Activated CD4-positive, alpha-beta T cell treated with anti-CD3 and anti-CD28 coated beads for 48 hours (primary cell): ENCODE measurements at places on chromosomes 16 and 17.

DNA sequence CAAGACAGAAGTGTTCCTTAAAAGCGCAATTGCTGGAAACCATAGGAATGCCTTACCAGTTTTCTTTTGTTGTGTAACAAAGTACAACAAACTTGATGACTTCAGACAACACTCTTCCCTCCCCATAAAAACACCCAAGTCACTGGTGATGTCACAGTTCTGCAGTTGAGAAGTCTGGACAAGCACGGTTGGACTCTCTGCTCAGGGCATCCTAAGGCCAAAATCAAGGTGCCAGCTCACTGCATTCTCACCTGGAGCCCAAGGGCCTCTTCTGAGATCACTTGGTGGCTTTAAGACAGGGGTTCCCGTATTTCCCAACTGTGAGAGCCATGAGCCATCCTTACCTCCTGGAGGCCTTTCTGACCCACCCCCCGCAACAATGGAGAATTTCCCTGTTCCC lies 45.6 kb upstream of the MEAK7 start:
- DNase-seq, result no peak

GRCh38 chr16:67389911-67390815 lies 3.1 kb downstream of the TPPP3 start:
- no peak for DNase-seq

GRCh38 chr17:82332669-82333278 lies 792 bp downstream of the SECTM1 start:
- peak; percentile 47 for DNase-seq

GRCh38 chr16:88356727-88357199 lies 26.0 kb upstream of the ZNF469 start:
- DNase-seq, result no peak

DNA sequence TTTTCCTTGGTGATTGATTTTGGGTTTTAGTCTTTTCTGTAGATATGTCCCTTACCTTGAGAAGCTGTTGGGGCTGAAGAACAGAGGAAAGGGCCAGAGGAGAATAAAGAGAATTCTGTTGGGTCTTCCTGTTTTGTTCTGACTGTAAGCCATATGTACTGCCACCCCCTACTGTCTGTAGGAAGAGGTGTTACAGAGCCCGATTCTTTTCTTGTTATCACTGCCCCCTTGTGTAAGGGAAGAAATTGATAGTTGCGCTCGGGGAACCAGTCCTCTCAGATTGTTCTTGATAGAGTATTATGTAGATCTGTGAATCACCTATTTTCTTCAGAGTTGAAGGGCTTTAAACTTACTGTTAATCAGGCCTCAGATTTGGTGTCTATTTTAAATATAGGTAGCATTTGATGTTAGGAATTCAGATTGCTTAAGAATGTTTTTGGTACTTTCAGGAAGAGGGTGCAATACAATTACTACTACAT lies 2.4 kb downstream of the TANC2 start:
- DNase-seq, result peak; percentile 55

GRCh38 chr16:48157794-48158193 lies 2.0 kb upstream of the ABCC12 start:
- DNase-seq, result peak; percentile 24

GRCh38 chr17:16428098-16428882 lies 12.9 kb downstream of the TRPV2 start:
- peak; percentile 78 for DNase-seq

- DNase-seq, result no peak
These were observed 200.6 kb upstream of the CDH5 start for GRCh38 chr16:66165879-66166278.

DNA sequence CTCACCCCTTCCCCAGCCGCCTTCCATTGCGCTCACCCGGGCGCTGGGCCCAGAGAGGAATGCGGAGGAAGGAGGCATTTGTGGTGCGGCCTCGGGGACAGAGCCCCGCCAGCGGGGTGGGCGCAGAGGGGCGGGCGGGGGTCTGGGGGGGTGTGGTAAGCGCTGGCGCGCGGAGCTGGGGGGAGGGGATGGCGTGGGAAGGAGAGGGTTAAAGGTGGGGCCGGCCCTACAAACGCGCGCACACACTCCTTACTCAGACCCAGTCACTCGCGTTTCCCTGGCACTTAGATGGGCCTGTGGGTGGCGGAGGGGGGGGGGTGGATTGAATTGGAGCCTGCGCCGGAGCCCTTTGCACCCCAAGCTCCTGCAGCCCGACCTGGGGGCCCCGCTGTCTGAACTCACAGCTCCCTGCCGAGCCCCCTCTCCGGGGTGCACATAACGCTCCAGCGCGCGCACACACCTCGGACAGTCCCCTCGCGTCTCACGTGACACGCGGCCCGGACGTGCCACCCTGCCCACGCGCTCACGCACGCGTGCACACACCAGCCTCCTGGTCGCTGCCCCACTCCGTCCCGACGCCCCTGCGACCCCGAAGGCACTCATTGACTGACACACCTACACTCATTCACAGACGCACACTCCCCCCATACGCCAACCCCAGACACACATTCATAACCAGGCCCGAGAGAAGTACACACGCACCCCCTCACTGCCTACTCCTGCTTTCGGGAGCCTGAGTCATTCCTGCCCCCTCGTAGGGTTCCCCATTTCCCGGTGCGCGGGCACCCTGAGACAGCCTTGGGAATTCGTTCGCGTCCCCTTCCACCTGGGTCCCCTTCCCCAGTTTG lies 844 bp downstream of the TBKBP1 start:
- peak; percentile 74 for DNase-seq

- no peak for DNase-seq
These were observed 24.5 kb upstream of the HYDIN start for GRCh38 chr16:71254832-71255525.

GRCh38 chr17:64139542-64139941 lies 9.6 kb upstream of the ERN1 start:
- no peak for DNase-seq

GRCh38 chr17:56934280-56934679 lies 20.4 kb upstream of the TRIM25 start:
- peak; percentile 16 for DNase-seq

- peak; percentile 98 for DNase-seq
These were observed at the start of gene JMJD8 for GRCh38 chr16:684071-684794. TSS of gene JMJD8 (minus strand) at chr16:684334. CDS start at chr16:684319, 15 bp downstream.

DNA sequence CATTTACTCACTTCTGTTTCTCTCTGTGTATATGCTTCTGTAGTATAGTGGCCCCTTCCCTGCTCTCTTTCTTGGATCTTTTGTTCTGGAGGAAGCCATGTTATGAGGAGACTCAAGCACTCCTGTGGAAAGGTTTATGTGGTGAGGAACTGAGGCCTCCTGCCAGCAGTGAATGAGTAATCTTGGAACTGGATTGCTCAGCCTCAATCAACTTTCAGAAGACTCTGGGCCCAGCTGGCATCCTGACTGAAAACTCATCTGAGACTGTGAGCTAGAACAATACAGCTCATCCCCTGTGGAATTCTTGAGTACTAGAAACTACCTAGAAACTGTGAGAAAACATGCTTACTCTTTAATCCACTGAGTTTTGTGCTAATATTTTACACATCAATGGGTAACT lies 133.1 kb upstream of the ZKSCAN2 start:
- DNase-seq, result peak; percentile 10

GRCh38 chr17:69451416-69452394 lies 37.2 kb downstream of the MAP2K6 start:
- no peak for DNase-seq

- DNase-seq, result no peak
These were observed 58.3 kb downstream of the BEAN1 start for GRCh38 chr16:66485376-66485775.
